ENCODE measurements at places on chromosomes 16 and 17.

DNA sequence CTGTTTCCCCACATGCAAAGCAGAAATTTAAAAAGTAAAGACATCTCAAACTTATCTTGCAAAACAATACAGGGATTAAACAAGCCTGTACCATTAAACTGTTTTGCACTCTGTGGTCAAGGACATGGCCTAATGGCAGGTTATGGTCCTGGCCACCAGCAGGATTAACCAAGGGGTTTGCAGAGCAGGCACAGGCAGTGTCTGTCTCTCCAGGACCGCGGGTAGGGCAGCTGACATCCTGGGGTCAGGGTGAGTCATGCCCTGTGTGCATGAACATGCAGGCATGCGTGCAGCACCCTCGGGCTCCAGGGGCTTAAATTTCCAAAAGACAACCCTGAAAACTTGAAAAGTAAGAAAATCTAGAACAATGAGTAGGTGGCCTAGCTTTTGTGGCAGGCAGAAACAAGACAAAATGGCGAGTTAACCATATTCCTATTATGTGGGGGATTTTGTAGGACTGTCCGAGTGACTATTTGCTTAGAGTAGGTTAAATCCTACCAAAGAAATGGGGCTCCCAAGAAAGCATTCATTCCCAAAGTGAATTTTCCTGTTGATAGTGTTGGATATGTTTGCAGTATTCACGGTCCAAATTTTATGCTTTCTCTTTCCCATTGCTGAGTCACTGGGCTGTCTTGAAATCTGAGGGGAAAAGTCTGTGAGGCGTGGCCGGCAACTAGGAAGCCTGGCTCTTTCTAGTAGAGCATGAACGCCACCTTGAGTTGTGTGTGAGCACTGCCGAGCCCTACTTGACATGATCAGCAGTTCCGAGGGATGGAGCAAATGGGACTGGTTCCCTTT is 158.4 kb upstream of the FAM20A start:
- DNase-seq, result peak; percentile 89

DNA sequence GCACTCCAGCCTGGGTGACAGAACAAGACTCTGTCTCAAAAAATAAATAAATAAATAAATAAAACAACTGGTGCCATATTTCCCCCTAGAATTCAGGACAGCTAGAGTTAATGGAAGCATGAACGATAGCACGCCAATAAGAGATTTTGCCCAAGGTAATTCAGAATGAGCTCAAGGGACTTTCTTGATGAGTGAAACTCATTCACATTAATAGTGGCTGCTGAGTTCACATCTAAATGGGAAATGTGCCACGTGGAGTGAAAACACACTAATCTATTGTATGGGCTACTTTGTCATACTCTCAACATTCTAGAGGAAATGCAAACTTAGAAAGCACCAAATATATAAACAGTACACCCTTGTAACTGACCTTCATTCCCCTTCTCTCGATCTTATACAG is 47.4 kb upstream of the PSMD7 start:
- DNase-seq, result no peak

DNA sequence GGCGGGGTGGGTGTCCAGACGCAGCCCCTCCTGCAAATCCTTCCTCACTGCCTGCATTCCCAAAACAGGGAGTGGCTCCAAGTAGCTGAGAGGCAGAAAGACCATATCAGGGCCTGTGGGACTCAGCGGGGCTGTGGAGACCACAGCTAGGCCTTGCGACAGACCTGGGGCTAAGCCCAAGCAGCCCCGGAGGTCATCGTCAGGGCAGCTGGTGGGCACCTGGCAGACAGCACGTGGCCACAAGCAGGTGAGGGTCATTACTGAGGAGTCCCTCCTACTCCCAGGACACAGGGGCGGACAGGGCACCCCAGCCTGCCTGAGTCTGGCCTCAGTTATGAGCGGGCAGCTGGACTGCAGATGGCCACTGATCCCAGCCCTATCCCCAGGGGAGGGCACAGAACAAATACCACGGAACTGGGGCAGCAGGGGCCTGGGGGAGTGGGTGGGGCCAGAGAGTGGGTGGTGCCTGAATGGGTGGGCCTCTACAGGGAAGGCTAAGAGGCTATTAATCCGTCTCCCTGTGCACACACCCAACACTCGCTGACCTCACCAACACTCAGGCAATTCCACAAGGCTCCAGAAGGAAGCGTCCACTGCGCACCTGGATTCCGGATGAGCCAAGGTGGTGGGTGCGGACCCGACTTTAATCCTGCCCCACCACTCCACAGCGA is 8.5 kb downstream of the HS3ST6 start:
- DNase-seq, result no peak

GRCh38 chr17:66564992-66565465 is 262.6 kb downstream of the PRKCA start:
- no peak for DNase-seq

DNA sequence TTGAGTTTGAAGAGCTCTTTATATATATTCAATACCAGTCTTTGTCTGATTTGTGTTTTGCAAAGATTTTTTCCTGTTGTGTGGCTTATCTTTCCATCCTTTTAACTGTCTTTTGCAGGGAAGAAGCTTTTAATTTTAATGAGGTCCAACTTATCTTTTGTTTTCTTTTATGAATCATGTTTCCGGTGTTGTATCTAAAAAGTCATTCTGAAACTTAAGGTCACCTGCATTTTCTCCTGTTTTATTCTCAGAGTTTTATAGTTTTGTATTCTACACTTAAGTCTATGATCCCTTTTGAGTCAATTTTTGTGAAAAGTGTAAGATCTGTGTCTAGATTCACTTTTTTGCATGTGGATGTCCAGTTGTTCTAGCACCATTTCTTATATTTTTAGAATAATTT is 24.6 kb upstream of the COX10 start:
- no peak for DNase-seq

DNA sequence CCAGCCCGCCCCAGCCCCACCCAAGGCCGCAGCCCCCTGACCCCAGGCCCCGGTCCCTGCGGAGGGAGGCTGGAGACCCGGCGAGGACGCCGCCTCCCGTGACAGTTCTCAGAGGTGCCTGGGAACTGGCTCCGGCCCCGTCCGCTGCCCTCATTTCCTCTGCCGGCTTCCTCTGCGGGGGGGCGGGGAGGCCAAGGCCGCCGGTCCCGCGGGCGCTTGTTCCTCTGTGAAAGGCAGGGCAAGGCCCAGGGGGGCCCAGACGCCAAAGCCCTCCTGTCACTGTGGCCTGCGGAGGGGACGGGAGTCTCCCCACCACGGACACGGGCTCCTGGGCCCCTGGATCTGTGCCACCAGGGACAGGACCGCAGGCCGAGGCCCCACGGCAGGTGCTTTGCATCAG is 5.0 kb upstream of the PVALEF start:
- no peak for DNase-seq

- DNase-seq, result peak; percentile 61
Observed at GRCh38 chr16:70738083-70738977, 52.5 kb upstream of the MTSS2 start.

GRCh38 chr17:179781-180380 is 1.6 kb downstream of the DOC2B start:
- DNase-seq, result no peak

GRCh38 chr17:77164483-77165091 is 23.8 kb downstream of the SEC14L1 start:
- no peak for DNase-seq

DNA sequence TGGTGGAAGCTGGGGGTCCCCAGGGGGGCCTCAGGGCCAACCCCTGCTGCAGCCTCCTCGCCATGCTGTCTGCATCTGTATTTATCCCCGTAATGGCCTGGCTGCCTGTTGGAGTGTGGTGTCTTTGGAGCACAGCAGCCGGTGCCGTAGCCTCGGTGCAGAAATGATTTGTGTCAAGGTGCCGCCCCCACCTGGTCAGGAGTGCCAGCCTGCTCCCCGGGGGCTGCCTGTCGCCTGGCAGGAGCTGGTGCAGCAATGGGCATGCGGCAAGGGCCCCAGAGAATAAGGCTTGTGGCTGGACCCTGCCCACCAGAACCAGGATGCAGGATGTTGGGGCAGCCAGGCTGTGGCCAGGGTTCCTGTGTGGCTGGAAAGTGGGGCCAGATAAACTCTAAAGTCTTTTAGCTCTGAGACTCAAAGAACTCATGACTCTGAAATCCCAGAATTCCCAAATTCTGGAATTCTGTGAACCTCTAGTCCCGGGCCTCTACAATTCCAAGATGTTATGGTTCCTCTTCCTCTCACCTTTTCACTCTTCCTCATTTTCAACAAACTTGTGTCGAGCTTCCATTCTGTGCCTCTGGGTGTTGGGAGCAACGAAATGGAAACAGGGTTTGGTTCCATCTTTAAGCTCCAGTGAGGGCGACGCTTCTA is 5.9 kb downstream of the CPNE2 start:
- no peak for DNase-seq

DNA sequence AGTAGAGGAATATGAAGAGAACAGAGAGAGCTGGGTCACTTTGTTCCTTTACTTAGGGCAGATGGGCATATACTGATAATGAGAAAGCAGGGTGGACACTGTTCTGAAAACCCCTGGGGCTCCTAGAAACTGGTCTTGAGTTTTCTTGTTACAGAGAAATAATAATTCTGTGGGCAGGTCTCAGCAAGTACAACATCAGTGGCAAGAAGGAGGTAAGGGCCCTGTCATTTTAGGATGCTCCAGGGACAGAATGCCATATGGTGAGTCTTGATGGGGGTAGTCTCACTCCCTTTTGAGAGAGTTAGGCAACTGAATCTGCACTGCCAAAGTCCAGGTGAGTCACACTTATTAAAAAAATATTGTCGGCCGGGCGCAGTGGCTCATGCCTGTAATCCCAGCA is 102.3 kb downstream of the KCNJ2 start:
- peak; percentile 5 for DNase-seq

DNA sequence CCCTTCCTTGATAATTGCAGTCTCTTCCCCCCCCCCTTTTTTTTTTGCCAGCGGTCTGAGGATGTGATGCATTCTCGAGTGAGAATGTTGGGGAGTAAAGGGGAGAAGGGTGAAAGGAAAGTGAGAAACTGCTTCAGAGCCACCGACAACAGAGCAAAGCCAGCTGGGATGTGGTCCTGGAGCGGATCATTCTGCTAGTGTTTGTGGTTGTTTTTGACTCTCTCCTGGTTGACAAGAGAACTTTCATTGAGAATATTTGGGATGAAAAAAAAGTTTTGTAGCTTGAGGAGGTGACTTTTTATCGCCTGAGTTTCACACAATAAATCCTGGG is 1.3 kb downstream of the NF1 start:
- no peak for DNase-seq

GRCh38 chr17:51398128-51398525 is 137.8 kb downstream of the UTP18 start:
- DNase-seq, result no peak

GRCh38 chr17:7703584-7704479 is 1.2 kb upstream of the EFNB3 start:
- peak; percentile 45 for DNase-seq

GRCh38 chr17:14107889-14108288 is 38.6 kb downstream of the COX10 start:
- DNase-seq, result no peak

Data from RWPE1 (cell line).